ENCODE measurements at places on chromosomes 2 and 18.

DNA sequence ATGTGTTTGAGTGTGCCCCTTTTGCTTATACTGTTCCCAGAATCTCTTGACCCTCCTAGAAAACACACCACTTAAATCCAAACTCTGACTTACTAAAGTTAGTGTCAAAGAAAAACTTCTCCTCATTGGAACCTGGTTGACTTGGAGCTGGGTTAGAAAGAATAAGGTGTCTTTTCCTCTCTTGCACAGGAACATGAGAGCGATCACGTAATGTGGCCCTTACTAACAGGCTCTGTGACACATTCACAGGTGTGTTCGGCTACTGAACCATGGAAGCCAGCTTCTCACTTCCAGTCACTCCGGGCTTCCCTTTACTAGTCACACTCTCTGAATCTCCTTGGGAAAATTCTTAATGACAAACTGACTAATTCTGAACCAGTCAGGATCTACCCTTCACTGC, 5.4 kb upstream of the POU3F3 start:
- DNase-seq: no peak

DNA sequence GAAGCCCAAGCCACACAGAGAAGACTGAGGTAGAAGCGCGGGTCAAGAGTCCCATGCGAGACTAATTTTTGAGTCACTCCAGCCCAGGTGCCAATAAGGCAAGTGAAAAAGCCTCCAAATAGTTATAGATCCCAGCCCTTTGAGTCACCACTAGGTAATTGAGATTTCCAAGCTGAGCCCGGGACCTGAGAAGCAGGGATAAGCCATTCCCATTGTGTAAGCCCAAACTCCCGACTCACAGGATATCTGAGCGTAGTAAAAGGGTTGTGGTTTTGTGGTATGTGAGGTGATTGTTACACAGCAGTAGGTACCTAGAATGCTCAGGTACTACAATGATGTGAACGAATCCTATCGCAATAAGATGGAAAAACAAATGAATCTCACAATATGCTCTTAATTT, 560.7 kb downstream of the DSC3 start:
- no peak for DNase-seq

DNA sequence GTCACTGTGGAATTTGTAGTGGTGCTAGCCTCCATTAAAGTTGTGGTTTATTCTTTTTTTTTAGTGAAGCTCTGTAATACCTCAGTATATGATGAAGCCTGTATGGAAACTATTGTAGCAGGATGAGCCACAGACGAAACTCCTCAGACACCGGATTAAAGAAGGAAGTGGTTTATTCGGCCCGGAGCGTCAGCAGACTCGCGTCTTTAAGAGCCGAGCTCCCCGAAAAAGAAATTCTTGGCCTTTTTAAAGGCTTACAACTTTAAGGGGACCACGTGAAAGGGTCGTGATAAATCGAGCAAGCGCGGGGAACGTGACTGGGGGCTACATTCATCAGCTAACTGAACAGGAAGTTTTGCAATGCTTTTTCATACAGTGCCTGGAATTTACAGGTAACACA, 8.1 kb upstream of the CCL20 start:
- no peak for DNase-seq

DNA sequence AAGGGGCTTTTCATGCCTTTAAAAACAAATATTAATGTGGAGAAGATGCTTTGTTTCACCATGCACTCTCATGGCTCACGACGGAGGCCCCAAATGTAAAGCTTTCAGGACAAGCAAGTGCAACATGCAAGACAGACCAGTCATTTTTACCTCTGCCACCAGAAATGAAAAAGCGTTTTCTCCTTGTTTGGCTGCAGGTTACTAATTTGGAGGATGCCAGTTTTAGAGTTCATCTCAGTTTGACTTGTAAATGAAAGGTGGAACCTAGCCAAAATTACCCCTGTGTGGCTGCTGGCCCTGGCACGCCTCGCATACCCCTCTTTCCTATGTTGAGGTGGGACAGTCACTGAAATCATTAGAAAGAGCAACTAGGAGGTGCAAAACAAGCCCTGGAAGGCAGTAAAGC, 138.6 kb downstream of the BCL2 start:
- DNase-seq: no peak

GRCh38 chr18:60883587-60883986, 449.6 kb upstream of the CDH20 start:
- no peak for DNase-seq

DNA sequence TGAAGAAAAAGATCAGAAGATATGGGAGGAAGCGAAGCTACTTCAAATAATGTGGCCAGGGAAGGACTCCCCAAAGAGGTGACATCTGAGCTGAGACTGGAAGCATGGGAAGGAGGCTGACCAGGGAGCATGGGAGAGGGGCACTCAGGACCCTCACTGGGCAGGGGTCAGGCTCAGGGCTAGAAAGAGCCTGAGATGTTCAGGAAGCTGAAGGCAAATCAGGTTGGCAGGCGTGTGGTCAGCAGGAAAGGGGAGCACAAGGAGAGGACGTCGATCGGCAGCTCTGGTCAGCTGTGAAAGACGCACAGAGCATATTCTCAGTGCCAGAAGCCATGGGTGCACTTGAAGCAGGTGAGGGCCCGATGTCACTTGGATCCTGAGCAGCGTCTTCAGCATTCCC, 38.2 kb upstream of the KLHL29 start:
- DNase-seq: no peak

GRCh38 chr2:9693646-9694045, 62.8 kb upstream of the YWHAQ start:
- DNase-seq: no peak

DNA sequence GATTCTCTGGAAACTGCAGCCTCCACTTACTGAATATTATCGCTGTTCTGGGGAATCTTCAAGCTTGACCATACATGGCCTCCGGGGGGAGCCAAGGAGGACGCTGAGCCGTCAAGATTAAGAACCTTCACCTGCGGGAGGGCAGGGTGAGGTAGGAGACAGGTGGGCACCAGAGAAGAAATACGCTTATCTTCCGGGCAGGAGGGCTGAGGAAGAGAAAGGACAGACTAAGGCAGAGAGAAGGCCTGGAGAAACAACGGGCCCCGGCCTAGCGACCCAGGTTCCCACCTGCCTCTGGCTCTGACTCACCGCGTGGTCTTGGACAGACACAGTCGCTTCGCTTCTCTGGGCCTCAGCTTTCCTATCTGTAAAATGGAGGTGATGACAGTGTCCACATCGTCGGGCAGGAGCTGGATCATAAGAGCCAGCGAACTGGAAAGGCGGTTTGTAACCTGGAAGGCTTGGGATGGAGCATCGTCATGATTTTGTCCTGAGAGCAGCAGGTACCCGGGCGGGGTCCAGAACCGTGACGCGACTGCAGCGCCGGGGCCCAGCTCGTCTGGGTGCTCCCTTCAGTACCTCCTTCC, 659 bp downstream of the ZNF142 start:
- DNase-seq: no peak

GRCh38 chr18:332721-333510, 65.1 kb upstream of the THOC1 start:
- DNase-seq: no peak

DNA sequence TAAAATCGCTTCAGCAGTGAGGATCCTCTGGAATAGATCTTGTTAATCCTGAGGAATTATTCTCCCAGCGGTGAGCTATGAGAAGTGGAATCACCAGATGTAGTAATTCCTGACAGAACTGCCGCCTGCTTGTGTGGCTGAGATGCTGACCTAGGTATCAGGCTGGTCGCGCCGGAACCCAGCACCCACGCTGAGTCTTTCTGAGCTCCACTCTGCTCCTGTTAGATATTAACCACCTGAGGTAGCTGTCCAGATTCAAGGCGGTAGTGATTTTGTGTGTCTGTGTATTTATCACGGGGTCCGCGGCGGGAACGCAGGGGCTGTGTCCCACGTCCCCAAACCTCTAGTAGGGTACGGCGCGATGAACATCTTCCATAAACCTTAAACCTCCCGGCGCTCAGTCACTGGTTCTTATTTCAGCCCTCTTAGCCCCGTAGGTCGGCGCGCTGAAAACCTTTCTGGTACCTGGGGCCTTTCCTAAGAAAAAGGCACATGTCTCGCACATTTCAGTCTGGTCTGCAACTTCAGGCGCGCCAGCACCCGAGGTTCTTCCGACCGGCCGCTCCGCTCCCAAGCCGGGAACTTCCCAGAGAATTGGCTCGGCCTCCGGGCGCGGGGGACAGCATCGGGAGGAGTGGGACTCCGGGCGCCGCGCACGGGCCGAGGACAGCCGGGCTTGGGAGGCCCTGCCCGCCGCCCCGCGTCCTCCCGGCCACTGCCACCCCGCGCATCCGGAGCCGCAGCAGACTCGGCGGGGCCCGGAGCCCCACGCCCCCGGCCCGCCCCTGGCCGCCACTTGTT, 542 bp upstream of the CNNM3 start:
- peak; percentile 4 for DNase-seq

DNA sequence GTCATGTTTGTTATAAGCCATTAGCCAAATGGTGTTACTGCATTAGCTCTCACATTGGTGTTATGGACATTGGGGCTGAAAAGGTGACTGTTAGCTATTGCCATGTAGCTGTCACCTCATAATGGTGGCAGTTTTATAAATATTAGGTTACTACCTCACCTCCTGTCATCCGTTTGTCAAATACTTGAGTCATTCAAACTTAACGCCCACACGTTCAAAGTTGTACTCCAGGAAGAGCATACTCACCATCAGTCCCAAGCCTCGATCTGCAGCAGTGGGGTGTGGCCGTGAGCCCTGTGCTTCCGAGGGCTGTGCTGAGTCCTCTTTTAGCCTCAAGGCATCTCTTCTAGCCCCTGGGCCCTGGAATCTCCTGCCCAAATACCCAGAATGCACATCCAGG, 87.3 kb downstream of the PDK1 start:
- no peak for DNase-seq

- no peak for DNase-seq
Measured at GRCh38 chr2:2038746-2039530, 292.1 kb downstream of the MYT1L start.

- DNase-seq: no peak
Measured at GRCh38 chr2:157593411-157593810, 35.3 kb downstream of the ACVR1C start.

DNA sequence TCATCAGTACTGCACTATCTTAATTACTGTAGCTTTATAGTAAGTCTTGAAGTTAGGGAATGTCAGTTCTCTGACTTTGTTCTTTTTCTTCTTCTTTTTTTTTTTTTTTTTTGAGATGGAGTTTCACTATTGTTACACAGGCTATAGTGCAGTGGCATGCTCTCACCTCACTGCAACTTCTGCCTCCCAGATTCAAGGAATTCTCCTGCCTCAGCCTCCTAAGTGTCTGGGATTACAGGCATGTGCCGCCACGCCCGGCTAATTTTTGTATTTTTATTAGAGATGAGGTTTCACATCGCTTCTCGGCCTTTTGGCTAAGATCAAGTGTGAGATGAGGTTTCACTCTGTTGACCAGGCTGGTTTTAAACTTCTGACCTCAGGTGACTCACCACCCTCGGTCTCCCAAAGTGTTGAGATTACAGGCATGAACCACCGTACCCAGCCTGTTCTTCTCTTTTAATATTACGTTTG, 41.9 kb upstream of the TANC1 start:
- no peak for DNase-seq

GRCh38 chr18:23311351-23312121, 141.6 kb upstream of the RIOK3 start:
- no peak for DNase-seq

- no peak for DNase-seq
Measured at GRCh38 chr2:148021059-148021861, at the start of gene MBD5. MBD5 (plus strand) TSS chr2:148021091.

DNA sequence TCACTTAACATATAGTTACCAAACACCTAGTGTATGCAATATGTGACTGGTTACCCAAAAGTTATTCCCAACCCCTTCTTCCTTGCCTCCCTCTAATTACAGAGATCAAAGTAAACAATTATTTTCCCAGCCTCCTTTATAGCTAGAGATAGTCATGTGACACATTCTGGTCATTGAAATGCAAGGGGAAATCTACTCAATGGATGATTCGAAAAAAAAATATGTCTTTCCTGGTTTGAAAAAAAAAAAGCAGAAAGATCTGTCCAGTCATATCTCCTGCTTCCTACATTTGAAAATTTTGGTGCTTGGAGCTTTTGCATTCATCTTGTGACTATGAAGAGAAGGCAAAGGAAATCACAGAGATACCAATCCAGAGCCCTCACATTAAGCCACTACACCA, 27.6 kb upstream of the UGP2 start:
- DNase-seq: no peak

DNA sequence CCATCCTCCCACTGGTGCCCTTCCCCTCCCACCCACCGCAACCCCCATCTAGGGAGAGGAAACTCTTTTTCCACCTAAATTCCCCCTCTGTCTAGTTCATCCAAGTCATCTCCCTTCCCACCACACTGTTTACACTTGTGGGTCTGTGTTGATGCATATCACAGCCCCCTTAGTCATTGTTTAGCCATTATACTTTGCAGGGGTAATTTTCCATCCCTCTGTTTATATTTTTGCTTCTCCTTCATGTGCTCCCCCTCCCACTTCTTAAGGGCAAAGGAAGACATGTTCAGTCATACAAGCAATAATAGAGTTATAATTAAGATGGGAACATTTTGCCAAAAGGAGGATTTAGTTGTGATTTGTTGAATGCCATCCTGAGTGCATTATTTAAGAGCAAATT, 187.8 kb upstream of the TNP1 start:
- no peak for DNase-seq

- no peak for DNase-seq
Measured at GRCh38 chr2:233832869-233833311, 21.4 kb downstream of the HJURP start.

- no peak for DNase-seq
Measured at GRCh38 chr18:34223893-34224422, 755 bp downstream of the NOL4 start.

- no peak for DNase-seq
Measured at GRCh38 chr2:228516019-228516418, 334.5 kb upstream of the SPHKAP start.

Data from NCI-H1436 treated with DMSO at 0.1 percent for 48 hours (cell line).